ENCODE measurements at places on chromosomes 3 and 15.

DNA sequence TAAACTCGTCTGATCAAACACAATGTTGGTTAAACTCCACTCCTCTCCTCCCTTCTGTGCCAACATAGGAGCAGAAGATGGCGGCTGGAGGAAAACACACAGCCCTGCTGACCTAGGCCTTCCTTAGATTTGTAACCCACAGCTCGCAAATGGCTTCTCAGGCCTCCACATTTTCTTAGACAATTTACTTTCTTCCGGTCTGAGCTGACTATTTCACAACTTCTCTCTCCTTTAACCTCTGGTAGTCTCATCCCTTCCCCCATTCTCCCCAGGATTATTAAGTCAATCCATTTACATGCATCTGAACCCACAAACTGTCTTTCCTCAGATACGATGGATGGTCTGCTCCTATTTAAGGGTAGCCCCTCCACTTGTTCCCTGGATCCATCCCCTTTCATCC, 25.7 kb upstream of the ULK4 start:
- DNase-seq = no peak

- DNase-seq = no peak
Observed at GRCh38 chr3:76352051-76352450, 566.7 kb upstream of the ZNF717 start.

- no peak for DNase-seq
Observed at GRCh38 chr3:18648868-18649462, 223.8 kb upstream of the SATB1 start.

GRCh38 chr3:62496503-62496902, 123.2 kb upstream of the FEZF2 start:
- no peak for DNase-seq

DNA sequence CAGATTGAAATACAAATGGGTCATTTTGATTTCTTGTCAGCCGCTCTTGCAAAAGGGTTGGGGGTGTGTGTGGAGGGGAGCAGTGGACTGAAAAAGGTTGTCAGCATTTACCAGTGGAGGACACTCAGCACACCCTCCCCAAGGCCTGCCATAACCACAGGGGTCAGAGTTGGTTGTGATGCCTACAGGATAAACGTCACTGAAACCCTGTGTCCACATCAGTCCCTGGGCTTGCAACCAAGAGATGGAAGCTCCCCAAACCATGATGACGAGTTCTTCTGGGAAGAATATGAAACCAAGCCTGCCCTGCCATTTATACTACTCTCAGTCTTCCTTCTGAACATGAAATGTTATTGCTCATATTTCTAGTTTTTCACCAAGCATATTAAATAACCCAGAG, 54.0 kb upstream of the UMPS start:
- DNase-seq = no peak

DNA sequence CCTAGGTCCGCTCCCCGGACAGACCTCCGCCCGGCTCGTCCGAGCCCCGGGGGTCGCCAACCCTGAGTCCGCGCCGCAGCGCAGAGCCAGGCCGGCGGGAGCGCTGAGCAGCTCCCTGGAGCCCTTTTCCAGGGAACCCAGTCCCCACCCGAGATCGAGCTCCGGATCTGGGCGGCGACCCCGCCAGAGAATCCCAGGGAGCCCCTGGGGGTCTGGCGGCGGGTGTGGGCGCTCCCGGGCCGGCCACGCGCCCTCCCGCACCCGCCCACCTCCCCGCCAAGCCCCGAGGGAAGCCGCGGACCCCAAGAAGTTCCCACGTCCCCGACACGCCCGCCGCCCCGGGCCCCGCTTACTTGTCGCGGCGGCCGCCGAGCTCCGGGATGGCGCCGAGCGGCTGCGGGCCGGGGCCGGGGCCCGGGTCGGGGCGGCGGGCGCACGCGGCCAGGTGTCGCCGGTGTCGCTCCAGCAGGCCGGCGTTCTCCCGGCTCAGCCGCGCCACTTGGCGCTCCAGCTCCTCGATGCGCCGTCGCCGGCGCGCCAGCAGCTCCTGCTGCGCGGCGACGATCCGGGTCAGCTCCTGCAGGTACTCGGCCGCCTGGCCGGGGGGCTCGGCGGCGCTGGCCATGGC, 137.7 kb downstream of the NUP210 start:
- no peak for DNase-seq

DNA sequence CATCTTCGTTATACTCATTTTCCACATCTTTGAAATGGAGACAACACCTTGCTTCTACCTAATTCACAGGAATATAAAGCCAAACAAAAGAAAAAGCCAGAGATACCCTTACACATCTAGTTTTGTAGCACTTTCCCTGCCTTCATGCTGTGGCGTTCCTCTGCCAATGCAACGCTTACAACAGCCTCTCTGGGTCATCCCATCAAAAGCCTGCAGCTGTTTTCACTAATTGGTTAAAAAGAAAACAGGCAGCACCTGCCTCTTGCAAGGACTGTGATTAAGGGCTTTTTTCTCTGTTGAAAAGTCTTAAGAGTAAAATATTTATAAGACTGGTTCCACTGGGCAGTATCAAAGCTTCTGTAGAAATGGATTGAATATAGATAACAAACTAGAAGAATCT, 120.3 kb downstream of the FMN1 start:
- DNase-seq = no peak

GRCh38 chr3:124617177-124617576, 113.1 kb upstream of the UMPS start:
- no peak for DNase-seq

GRCh38 chr3:49665822-49666519, 8.2 kb upstream of the APEH start:
- no peak for DNase-seq

GRCh38 chr3:137789236-137789635, 25.1 kb downstream of the SOX14 start:
- DNase-seq = no peak

- DNase-seq = no peak
Observed at GRCh38 chr3:188326968-188327367, 173.0 kb downstream of the LPP start.

DNA sequence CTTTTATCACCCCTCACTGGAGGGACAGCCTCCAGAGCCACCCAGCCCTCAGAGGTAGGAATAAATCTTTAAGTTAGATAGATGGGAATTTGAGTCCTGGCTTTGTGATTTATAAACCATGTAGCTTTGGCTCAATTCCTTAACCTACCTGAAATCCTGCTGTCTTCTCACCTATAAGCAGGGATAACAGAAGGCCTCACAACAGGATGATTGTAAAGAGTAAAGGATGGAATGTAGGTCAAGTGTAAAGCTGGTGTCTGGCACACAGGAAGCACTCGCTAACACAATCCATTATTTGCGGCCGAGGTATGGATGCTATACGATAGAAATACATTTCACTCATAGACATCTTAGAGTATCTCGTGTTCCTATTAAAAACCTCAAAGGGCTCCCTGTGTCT, 162.9 kb upstream of the LRTM1 start:
- no peak for DNase-seq

DNA sequence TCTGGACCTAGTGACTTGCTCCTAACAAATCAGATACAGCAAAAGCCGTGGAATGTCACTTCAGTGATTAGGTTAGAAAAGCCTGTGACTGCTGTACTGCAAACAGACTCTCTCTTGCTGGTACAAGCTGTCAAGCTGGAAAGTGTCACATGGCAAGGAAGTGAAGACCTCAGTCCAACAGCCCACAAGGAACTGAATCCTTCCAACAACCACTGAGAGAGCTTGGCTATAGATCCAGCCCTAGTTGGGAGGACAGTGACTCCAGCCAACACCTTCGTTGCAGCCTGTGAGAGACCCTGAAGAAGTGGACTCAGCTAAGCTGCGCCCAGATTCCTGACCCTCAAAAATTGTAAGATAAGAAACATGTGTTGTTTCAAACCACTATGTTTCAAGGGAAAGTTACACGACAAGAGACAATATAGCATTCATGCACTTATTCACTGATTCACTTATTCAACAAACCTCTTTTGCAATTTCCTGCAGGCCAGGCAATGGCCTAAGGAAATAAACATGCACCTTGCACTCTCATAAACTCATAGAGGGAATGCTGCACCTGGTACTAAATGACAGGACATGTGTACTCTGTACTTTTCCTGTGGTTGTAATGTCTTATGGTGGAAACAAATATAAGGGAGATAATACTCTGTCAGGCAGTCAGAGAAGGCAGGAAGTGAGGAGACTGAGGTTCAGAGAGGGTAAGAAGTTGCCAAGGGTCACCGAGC, 142.9 kb downstream of the CADPS start:
- DNase-seq = no peak

GRCh38 chr3:186248850-186249249, 113.2 kb downstream of the DGKG start:
- no peak for DNase-seq

GRCh38 chr3:120114376-120114775, 20.1 kb upstream of the GSK3B start:
- no peak for DNase-seq

GRCh38 chr3:111200027-111200426, 128.4 kb downstream of the NECTIN3 start:
- no peak for DNase-seq

DNA sequence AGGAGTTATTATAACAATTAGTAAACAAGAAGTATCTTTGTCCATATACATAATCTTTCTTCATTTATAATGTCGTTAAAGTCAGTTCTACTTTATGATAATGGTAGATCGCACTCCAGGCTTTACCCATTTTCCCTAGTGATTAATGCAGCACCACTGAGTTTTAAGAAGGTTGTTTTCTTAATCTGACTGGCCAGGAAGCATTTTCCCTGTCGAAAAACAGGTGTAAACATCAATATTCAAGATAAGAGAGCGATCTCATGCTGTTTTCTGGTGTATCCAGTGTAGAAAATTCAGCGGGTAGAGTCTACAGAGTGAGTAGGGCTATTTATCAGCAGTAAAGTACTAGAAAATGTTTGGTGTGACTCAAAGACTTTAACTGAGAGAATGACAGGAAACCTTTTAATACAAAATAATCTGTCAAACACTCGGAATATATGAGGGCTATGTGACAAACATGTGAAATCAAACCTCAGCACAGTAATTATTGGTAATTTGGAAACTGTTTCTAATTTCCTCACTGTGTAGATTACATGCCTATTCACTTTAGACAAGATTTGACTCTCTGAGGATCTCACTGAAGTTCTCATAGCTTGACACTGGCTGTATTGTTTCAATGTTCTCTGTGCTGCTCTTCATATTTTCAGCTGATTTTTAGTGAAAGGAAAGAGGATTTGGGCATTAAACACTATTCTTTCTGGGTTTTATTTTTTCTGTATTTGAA, 1013.2 kb downstream of the VGLL3 start:
- DNase-seq = no peak

GRCh38 chr3:158430968-158431367, 140.0 kb upstream of the MLF1 start:
- no peak for DNase-seq

DNA sequence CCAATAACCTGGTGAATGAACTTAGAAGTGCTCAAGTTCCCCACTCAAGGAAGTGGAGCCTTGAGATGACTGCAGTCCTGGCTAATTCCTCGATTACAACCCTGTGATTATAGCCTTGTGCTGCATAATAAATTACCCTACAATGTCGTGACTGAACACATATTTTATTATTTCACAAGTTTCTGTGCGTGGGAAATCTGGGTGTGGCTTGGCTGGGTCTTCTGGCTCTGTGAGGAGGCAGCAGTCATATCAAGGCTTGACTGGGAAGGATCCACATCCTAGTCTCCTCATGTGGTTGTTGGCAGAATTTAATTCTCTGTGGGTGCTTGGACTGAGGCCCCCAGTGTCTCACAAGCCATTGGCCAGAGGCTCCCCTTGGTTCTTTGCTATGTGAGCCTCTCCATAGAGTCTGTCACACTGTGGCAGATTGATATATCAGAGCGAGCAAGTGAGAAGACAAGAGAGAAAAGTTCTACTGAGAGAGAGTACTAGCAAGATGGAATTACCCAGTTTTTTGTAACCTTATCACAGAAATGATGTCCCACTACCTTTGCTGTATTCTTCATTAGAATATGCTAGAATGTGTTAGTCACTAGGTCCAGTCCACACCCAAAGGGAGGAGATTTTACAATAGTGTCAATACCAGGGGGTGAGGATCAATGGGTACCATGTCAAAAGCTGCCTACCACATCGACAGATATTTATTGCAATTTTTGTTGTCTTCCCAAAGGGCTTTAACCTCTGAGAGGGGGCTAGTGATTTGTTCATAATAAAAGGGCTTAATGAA, 102.8 kb upstream of the TBC1D5 start:
- DNase-seq = no peak

DNA sequence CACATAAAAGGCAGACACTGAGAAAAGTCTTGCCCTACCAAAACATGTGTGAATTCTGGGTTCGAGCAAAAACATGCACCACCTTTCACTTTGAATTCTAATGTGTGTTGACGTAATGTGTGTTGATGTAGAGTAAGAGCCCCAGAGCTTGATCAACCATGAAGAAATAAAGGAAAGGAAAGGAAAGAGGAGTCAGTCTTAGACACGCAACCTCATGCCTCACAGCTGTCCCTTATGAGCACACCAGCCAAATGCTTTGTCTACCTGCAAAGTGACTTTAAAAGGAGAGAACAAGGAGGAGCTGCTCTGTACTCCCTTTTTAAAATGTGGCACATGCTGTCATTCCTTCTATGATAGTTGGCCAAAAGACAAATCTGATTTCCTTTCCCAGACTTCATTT, 80.8 kb downstream of the RFTN1 start:
- no peak for DNase-seq

- DNase-seq = no peak
Observed at GRCh38 chr3:147652651-147653366, 243.6 kb downstream of the ZIC1 start.

DNA sequence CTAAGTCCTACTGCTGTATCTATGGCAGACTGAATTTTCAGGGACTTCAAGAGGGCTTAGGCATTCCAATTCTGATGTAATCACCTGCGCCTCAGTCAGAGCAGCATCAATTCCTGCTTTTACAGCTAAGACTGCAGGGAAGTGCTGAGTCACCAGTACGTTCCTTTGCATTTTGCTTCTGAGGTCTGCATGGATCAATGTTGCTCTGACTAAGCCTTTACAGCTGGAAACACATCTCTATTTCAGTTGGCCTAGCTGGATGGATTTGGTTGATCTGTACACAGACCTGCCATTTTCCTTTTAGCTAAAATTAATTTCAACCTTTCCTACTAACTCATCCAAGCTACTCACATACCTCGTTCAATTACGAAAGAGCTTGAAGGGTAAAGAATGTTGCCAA, 51.3 kb downstream of the ETV5 start:
- no peak for DNase-seq

DNA sequence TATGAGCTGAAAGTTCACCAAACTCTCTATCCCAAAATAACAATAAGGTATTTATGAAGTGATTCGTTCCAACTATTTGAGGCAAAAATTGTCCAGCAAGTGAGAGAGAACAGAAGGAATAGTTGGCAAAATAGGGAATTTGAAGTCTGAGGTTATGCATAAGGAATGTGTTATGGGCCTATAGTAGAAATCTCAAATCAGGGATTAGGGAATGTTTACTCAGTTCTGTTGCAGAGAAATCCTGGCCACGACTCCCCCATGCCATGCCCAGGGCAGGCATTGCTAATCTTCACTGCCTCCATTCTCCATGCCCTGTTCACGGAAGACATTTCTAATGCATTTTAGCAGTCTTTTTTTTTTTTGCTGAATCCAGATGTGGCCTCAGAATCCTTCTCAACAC, 58.6 kb downstream of the FLNB start:
- DNase-seq = no peak

GRCh38 chr15:65801229-65801805, 9.2 kb upstream of the DENND4A start:
- no peak for DNase-seq

- DNase-seq = no peak
Observed at GRCh38 chr15:89034305-89034704, 54.0 kb upstream of the ABHD2 start.
